ENCODE measurements at places on chromosomes 3 and 15.

GRCh38 chr3:73709712-73710111 is 85.0 kb upstream of the PDZRN3 start:
- no peak for DNase-seq

DNA sequence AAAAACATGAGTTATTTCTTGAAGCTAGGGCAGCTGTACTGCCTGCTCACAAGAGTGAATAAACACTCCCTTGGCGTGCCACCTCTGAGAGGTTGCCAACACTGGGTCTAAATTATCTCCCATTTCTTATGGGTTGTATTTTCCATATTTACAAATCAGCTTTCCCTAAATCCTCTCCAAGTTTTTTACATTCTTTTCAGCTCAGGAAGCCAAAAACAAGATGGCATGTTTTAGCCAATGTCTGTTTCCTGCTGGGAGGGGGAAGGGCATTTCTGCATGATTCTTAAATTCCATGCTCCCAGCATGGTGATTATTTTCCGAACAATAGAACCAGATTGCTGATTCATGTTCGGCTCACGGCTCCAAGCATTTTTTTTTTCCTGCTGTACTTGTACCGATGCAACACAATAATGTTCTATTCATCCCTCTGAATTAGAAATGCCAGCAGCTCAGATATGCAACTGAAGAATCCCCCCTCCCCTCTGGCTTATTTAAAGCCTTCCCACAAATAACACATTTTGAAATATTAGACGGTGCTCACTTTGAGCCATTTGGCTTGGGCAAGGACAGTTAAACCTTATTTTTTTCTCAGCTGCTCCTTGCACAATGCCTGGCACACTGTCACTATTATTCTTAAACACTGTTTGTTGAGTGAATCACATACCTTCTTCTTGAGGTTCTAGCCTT is 252.5 kb downstream of the THRB start:
- DNase-seq, result no peak

DNA sequence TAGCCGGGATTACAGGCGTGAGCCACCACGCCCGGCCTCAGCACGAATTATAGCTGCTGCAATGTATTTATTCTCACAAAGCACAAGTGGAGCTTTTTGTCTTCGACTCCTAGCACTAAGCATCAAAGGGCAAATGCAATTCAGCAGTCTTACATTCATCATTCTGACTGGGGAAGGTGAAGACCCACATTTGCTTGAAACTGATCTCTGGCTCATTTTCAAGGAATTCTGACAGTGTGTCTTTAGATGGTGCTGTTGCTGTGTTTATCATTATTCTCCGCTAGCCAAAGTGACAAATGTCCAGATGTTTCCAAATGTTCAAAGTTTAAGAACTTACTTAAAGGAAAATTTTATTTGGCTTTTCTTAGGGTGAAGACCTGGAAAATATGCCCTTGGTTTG is 55.9 kb downstream of the SGO1 start:
- no peak for DNase-seq

GRCh38 chr15:100627789-100628395 is 25.5 kb downstream of the ASB7 start:
- DNase-seq, result peak; percentile 70

GRCh38 chr15:74543583-74543982 is 2.6 kb downstream of the ARID3B start:
- DNase-seq, result no peak

DNA sequence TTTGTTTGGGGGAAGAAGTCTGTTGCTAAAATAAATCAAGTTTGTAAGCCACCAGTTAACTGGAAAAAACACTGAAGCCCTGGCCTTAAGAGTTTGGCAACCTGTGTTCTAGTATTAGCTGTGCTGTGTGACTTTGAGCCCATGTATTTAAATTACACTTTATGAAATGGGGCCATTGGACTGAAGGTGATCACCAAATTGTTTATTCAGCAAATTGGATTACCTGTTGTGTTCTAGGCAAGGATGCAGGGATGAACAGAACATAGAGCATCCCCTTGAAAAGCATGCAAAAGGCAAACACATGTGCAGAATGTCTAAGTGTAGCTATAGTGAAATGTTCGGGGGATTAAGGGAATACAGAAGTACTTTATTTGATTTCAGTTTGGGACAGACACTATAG is 54.6 kb downstream of the TMOD3 start:
- DNase-seq, result no peak

DNA sequence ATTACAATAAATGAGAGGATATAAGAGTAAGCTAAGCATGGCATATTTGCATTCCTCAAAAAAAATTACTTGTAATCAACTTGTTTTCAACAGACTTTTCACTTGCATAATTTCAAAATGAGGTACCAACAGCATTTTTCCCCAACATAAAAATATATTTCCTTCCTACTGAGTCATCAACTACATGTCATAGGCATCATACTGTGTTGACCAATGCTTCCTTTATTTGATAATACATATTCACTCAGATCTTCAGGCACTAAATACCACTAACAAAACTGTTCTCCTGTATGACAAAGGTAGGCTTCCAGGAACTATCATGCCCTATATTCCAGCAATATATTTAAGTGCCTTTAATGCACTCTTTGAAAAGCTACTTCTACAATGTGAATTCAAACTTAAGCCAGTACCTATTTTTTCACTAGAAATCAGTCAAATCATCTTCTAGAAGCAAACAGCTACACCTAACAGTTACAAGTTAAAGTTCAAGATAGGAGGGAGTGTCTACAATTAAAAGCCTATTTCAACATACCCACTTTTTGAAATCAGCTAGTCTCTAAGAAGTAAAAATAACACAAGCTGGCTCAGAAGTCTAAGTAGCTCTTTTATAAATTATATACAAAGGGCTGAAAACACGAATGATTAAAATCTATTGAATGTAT is 11.3 kb downstream of the ADAM10 start:
- no peak for DNase-seq
